ENCODE measurements at places on chromosomes 7 and 10.

- no peak for DNase-seq
Measured at GRCh38 chr10:122490786-122491680, 29.7 kb downstream of the HTRA1 start.

DNA sequence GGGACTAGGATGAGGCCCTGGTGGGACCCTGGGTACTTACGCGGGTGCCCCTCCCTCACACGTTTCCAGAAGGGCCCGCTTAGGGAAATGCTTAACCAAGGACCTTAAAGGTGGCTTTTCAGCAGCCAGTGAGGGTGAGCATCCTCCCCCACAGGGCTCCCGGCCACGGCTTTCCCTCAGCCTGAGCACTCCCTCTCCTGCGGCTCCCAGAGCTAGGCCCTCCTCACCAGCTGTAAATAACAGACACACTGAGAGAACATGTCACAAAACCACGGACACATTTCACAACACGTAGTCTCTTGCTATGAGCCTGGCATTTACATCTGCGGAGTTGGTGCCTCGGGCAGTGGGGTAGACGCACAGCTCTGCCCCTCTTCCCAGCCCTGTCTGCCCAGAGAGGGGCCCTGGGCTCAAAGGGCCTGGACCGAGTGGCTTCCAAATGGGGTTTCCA lies 25.2 kb downstream of the GRID1 start:
- no peak for DNase-seq

DNA sequence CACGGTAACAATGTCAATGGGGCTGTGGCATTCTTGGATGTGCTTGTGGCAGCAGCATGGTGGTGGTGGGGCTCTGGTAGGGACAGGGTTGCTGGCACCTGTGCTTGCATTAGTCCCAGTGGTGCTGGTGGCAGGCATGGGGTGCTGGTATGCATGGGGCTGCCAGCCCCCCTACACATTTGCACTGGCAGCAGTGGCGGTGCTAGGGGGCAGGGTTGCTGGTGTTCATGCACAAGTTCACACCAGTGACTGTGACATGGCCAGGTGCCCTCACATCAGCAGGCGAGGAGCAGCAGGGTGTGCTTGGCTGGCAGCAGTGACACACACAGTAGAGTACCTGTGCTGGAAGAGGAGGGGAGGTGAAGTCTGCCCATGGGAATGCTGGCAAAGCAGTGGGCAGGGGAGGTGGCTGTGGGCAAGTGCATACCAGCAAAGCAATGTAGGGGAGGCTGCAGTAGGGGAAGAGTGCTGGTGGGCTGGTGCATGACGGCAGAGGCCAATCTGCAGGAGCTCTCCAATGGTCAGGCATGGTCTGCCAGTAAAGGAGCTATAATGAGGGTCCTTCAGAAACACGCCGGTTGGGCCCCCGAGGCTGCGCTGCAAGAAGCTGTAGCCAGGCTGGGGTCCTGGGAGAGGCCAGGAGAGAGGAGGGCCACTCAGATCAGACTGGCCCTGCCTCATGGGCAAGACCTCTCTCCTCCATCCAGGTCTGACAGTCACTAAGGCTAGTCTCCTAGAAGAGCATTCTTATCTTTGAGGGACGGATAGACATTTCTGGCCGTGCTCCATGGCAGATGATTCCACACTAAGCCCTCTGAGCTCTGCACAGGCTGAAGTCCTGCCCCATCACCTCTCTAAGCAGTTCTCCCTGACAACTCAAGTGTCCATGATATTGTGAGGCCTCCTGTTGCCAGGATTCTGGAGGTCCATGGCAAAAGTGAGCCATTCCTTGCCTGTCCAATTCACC lies 406.4 kb downstream of the SEMA3D start:
- DNase-seq, result no peak

- DNase-seq, result no peak
Measured at GRCh38 chr7:3358991-3359390, 57.9 kb downstream of the SDK1 start.

DNA sequence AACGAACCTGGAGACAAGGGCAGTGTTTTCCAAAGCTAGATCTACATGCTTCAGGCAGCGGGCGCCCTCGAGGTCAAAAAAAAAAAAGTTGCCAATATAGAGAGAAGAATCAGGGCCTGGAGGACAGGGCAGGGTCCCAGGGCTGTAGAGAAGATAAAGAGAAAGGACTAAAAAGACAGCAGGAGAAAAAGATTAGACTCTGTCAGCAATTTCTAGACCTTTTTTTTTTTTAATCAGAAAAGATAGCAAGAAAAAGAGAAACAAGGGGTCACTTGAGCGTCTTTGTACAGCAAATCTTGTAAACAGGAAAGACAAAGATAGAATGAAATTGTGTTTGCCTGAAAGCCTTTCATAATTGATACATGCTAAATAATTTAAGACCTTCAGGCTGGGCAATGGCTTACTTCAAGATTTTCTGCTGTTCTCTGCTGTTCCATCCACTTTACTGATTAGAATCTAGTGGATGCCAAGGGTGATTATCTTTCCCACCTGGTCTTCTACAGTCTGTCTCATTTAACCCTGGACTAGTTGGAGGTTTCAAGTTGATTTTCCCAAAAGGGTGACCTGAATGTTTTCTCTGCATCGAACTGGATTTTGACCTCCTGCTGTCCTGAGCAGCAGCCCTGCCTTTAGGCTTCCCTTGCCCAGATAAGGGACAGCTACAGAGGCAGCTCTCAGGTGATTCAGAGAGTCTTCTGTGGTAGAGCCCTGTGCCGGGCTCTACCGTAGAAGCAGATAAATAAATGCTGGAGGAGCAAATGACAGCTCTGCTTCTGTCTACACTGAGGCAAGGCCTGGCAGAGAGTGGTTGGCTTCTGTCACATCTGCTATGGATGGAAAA lies 5.1 kb downstream of the LMOD2 start:
- DNase-seq, result no peak

DNA sequence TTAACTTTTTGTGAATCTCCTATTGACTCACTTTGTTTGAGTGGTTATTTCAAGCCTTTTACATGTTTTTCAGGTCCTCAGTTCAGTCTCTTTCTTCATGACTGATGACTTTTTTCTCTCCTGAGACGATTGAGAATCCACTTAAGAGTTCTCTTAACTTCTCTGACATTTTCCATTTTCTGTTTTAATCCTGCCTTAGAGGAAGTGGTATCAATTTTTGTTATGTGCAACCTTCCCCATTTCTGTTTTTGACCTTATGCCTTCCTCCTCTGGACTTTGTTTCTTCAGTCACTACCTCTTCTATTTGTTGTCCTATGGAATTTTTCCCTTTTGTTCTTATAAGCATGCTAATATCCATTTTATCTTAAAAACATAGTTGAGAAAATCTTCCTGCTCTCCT lies 2.4 kb downstream of the PSMC2 start:
- no peak for DNase-seq

DNA sequence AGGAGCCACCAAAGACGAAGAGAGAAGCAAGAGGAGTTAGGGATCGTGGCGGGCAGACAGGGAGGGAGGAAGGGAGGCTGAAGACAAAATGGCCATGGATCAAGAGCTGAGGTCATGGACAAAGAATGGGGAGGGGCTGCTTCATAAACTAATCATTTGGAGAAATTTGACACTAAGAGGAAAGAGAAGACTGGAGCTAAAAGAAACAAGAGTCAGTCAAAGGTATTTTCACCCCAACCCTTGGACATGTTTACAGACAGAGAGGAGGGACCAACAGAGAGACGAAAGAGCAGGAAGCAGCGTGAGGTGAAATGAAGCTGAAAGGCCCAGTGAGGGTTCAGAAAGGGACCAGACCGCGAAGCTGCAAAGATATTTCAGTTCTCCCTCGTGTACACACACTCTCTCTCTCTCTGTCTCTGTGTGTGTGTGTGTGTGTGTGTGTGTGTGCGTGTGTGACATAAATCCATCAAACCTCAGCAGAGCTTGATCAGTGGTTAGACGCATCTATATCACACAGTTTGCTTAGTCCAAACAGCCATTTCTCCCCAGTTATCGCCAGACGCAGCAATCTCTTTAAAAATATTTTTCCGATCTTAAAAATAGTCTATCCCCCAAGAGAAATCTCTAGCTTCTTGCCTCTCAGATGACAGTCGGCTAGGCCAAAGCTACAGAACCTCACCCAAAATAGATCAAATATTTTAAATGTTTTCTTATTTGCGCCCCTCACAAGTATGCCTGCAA lies 12.5 kb upstream of the CALD1 start:
- no peak for DNase-seq

- DNase-seq, result no peak
Measured at GRCh38 chr7:200704-201103, 8.3 kb downstream of the FAM20C start.

Data from GOT3 (cell line).